Stimulated activated CD4-positive, alpha-beta T cell treated with anti-CD3 and anti-CD28 coated beads, Interleukin-2, amount 100 ng/mL, for 24 hours (primary cell): ENCODE measurements at places on chromosomes 12 and 14.

DNA sequence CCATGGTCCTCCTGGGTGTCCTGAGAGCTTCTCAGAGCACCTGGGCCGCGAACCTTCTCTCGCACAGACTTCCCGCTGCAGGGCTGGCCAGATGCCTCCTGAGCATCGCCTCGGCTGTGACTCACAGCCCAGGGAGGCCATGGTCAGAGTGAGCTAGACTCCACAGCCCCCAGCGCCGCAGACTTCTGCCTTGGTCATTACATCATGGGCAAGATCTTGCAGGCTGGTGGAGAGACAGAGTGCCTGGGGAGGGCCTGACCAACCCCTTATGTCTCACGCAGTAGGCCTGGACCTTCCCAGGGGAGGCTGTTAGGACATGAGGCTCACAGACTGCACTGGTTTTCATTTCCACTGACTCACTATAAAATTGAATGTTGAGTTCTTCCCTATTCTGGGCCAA is 41.8 kb downstream of the SMOC1 start:
- DNase-seq, result no peak

- DNase-seq, result no peak
Observed at GRCh38 chr14:71155743-71156142, 248.5 kb downstream of the PCNX1 start.

DNA sequence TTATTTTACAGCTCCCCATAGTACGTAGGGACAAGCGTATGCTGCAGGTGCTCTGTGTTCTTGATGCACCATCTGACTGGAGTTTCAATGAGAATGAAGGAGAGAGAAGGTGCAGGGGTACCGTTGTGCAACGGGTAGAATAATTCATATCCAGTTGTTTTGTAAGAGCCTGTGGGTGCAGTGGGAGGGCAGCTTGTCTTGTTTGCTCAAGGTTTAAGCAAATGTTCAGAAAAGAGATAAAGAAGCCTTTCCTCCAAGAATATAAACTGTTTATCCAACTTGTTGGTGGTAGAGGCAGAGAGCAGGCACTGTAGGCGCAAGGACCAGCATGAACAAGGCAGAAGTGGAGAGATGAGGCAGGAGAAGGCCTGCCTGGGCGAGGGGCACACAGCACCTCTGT is 64.2 kb downstream of the ADCK1 start:
- no peak for DNase-seq

GRCh38 chr12:510071-510825 is 50.5 kb downstream of the B4GALNT3 start:
- no peak for DNase-seq

- DNase-seq, result no peak
Observed at GRCh38 chr12:79964100-79964627, 29.3 kb upstream of the PPP1R12A start.

GRCh38 chr14:61659582-61659981 is 35.7 kb upstream of the HIF1A start:
- DNase-seq, result no peak

- DNase-seq, result no peak
Observed at GRCh38 chr12:43392116-43392515, 159.9 kb downstream of the ADAMTS20 start.

GRCh38 chr14:93231129-93231979 is 24.3 kb downstream of the UBR7 start:
- DNase-seq, result no peak

DNA sequence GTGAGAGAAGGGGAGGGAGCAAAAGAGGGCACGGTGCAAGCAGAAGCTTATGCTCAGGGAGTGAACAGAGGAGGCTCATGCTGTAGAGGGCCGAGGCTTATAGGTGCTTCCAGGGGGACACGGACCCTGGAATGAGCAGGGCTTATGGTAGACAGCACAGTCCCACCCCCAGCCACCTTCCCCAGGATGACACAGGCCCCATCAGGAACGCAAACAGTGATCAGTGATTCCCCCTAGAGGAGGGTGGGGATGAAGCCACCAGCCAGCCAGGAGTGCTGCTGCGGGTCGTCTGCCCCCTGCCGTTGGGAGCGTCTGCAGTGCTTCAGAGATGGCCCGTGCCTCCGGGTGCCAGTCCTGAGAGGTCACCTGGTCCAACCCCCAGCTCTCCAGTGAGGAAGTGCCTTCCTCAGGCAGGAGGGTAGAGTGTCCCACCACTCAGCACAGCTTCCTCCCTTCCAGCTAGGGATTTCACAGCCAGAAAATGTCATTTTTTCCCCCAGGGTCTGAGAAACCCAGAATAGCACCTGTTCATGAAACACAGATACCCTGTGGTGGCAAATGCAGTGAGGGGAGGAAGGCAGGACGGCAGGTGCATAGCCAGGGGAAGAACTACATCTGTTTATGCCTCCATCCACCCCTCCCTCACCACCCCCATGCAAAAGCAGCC is 60.7 kb downstream of the SLC6A12 start:
- DNase-seq, result peak; percentile 75

- no peak for DNase-seq
Observed at GRCh38 chr14:50093496-50093895, 22.9 kb downstream of the VCPKMT start.

DNA sequence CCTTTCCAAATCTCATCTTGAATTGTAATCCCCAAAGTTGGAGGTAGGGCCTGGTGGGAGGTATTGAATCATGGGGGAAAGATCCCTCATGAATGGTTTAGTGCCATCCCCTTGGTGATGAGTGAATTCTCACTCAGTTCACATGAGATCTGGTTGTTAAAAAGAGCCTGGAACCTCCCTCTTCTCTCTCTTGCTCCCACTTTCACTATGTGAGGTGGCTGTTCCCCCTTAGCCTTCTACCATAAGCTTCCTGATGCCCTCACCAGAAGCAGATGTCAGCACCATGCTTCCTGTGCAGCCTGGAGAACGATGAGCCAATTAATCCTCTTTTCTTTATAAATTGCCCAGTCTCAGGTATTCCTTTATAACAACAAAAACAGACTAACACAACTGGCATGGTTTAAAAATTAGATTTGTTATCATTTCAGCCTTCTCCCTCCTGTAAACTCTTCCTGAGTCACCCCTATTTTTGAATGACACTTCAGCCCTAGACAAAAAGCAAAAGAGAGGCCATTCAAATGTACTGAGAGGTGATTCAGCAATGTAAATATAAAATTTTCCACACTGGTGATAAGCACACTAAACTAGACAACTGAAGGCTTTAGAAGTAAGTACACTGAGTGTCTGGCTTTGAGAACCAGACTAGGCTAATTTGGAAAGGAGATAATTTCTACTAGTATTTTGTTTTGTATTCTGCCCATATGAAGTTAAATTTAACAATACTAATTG is 212.1 kb upstream of the ABCD2 start:
- DNase-seq, result no peak

DNA sequence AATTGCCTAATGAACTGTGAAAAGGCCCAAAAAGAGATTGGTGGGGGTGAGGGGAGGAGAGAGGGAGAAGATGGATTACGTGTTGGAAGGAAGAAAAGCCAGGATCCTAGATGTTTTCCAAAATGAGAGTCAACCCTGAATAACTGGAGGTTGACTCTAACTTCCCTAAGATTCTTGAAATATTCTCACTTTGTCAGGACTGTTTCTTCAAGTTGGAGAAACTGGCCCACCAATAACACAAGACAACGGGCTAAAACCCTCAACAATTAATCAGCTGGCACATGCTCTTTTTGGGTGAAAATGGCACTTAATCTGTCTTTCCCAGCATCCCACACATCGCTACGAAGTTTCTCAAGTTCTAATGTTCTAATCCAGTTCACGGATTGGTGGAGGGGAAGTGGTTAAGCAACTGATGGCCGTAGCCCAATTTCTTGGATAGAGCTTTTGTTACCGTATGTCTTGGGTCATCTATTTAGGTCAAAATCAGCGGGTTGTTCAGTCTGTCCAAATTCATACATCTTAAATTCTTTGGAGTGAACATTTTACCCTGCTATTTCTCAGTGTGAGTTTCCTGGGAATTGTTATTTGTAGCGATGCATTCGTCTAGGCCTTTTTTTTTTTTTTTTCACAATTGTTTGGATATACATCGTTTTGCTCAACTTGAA is 49.0 kb downstream of the GPHB5 start:
- no peak for DNase-seq

GRCh38 chr14:68172627-68173026 is 353.0 kb downstream of the RAD51B start:
- no peak for DNase-seq

DNA sequence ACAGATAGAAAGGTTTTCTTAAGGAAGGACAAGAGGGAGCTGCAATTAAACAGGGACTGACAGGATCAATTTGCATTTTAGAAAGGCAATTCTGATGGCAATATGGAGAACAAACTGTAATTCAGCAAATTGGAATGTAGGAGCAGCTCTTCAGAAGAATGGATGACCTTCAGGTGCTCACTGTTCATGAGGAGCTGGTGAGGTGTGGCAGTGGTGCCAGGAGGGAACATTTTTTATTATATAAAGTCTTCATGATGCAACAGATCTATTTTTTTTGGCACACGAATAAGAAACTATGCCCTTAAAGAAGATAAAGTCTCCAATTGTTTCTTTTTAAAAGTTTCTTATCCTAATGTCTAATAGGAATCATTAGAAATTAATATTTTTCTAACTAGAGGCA is 151.7 kb downstream of the SLC38A4 start:
- DNase-seq, result no peak

DNA sequence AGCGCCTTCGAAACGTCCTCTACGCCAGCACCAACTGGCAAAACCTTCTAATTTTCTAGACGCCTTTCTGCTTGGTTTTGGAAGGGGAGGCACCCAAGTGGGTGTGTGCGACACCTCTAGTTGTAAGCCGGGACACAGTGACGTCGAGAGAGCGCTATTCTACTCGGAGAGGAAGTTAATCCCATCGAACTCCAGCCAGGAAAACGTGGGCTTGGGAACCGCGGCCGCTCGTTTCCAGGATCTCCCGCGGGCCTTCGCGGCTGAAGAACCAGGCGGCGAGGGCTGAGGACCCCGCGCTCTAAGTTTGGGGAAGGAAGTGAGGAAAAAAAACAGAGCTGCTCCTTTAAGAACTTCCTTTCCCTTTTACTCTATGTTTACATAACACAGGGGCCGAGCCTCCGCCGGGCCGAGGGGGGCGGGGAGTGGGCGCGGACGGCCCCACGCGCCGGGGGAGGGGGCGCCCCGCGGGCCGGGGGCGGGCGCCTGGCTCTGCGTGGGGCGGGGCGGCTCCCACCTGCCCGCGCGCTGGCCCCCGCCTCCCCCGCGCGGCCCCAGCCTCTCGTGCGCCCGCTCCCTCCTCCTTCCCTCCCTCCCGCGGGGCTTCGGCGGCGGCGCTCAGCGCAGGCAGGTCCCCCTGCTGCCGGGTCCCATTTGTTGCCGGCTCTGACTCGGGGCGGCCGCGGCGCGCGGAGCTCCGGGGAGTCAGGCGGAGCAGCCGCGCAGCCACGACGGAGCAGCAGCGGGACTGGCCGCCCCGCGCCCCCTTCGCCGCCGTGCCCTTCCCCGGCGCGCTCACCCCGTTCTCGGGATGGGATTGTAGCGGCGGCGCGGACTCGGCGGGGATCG is at the start of gene PELI2:
Gene PELI2, plus strand, starts transcription at position 647 of the 846 bp plus-strand sequence. CDS start 250 bp downstream, outside the sequence.
- peak; percentile 71 for DNase-seq
